Natural killer cell treated with Interleukin-12 subunit alpha and Interleukin-12 subunit beta and Interleukin-15 and Interleukin-18, amount 100 ng/mL, for 72 hours (primary cell): ENCODE measurements at places on chromosomes 11 and 22. TPM values are rescaled to one million over a fixed set of nuclear protein-coding genes. Genes with fewer than 3 reads are reported as not detected.

DNA sequence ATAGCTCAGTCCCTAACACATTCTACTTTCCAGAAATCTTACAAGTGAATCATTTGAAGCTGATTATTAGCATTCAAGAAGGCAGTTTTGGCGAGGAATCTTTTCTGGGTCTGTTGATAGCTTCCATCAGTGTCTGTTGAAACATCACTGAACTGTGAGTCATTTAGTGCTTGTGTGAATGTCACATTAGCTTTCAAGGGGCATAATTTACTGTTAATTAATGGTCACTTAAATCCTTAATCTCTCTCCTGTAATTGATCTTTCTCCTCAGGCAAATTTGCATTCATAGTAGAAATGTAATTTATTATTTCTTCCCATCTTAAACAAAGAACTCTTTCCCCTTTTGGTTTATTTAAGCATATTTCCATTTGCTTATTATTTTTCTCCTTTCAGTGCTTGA lies 2.6 kb downstream of the HTR3B start:
- no peak for DNase-seq

OR51A2 gene
- not detected for total RNA-seq

- no peak for DNase-seq
Observed at GRCh38 chr11:856397-856796, 13.7 kb downstream of the TSPAN4 start.

DNA sequence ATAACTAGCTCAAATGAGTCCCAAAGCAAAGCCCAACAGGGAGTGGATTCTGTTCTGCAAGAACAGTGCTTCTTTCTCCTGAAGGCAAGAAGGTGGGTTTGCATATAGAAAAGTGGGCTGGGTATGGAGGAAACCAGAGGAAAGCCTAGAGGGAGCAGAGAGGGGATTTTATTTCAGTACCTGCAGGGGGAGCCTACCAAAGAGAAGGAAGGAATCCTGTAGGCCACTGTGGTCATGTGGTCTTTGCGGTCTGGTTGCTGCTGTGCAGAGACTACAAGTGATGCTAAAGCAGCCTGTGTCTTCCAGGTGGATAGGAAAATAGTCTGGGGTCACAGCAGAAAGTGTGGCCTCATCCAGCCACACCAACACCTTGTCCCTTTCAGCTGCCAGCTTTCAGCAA lies 33.2 kb upstream of the ZBTB16 start:
- DNase-seq: no peak

DNA sequence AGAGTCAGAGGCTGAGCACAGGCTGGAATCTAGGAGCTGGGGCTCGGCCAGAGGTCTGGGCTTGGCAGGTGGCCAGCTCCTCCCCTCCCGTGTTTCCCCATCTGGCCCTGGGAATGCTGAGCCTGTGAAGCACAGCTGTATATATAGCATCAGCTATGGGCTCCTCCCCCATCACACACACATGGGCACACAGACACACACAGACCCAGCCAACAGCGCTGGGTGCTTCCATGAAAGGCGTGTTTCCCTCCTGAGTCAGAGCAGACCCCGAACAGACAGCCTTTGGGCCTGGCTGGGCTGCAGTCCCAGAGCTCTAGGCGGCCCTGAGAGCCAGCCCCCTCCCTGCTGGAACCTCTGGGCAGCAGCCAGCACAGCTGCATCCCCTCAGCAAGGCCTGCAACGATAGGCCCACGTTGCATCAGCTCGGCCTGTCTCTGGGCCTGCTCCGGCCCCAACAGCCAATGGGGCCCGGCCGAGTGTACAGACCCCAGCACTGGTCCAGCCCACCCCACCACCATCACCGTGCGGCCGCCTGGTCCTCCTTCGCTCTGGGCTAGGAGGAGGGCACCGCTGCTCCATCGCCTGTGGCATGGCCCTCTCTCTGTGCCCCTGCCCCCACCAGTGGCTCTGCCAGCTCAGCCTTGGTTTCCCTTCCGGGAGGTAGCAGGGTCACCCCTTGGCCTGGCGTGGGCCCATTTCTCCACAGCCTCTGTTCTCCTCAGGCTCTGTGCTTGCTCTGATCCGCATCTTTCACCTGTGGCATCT lies 7.6 kb upstream of the SERPINH1 start:
- no peak for DNase-seq

DNA sequence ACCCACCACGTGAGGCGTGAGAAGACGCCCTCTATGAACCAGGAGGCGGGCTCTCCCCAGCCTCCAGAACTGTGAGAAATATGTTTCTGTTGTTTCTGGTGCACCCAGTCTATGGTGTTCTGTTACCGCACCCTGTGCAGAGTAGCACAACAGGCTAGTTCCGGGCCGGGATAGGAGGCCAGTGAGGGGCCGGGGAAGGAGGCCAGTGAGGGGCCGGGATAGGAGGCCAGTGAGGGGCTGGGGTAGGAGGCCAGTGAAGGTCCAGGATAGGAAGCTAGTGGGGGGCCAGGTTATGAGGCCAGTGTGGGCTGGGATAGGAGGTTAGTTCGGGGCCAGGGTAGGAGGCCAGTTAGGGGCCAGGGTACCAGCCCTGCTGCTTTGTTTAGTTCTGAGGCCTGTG lies 204.6 kb downstream of the BARX2 start:
- DNase-seq: no peak

DNA sequence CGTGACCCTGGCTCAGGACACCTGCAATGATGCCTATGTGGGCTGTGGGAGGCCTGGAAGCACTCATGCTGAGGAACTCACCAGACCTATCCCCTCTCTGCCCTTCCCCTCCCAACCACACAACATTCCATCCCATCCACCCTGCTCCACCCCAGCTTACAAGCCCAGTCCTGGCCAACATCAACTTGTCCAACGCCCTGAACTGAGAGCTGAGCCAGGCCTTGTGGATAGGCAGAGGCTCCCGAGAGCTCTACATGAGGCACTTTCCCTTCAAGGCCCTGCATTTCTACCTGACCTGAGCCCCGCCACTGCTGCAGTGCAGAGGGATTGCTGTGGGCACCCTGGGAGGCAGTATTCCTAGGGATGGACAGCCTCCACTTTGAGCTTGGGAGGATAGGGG lies 112.4 kb downstream of the PDE2A start:
- no peak for DNase-seq

SRSF8 gene
- total RNA-seq: 29.4 TPM

GRCh38 chr11:47257517-47258316 lies at the start of gene NR1H3:
TSS of gene NR1H3 (plus strand) at chr11:47257996. CDS start at chr11:47259217, 1,221 bp downstream.
- peak; percentile 74 for DNase-seq

GRCh38 chr22:45938913-45939312 lies 38.0 kb downstream of the WNT7B start:
- no peak for DNase-seq

ZNF70 gene
- 5.9 TPM for total RNA-seq

FAT3 gene
- not detected for total RNA-seq
